NCI-H774 (cell line): ENCODE measurements at places on chromosomes 5 and 9.

GRCh38 chr9:136686794-136687711, at the start of gene AGPAT2:
AGPAT2 (minus strand) TSS chr9:136687457; CDS start chr9:136687357, 100 bp downstream.
- peak; percentile 83 for DNase-seq

- no peak for DNase-seq
Measured at GRCh38 chr9:137965177-137965795, 87.7 kb downstream of the CACNA1B start.

- no peak for DNase-seq
Measured at GRCh38 chr5:156350256-156350655, 23.3 kb downstream of the SGCD start.

DNA sequence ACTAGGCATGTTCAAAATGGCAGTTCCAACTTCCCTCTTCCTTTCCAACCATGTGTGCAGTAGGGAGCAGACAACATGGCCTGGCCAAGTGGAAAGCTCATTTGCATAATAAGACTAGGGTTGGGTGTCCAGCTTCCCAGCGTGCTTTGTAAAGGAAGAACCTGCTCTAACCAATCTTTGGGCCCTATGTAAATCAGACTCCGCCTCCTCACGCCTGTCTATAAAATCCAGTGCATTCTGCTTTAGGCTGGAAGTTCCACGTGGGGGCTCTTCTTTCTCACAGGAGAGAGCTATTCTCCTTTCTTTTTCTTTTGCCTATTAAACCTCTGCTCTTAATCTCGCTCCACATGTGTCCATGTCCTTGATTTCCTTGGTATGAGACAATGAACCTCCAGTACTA, 83.4 kb downstream of the GCNT1 start:
- no peak for DNase-seq

DNA sequence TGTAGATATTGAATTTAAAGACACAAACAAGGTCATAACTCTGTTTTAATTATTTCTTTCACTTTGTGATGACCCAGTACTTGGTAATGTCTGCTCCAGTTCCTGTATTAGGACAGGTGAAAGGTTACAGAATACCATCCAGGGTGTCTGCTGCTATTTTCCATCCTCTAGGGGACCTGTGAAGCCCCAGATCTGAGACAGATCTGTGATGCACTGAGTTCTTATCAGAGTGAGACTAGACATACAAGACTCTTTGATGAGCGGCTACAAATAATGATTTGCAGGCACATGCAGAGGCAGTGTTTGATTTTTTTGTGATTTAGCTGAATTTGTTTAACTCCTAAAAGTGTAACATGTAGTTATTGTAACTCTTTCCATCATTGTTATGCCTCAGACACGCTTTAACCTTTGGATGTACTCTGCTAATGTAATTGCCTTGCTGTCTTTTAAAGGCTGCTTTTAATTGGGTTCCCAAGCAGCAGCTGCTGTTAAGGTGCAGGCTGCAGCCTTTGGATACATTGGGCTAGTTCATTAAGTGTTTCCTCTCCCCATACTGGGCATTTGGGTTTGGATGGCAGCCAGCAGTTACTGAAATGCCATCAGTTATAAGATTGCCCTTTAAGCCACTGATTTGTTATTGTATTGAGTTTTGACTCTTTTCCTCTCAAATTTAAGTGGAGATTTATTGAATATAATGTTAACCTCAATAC, 63.3 kb downstream of the RASGRF2 start:
- DNase-seq: peak; percentile 1

DNA sequence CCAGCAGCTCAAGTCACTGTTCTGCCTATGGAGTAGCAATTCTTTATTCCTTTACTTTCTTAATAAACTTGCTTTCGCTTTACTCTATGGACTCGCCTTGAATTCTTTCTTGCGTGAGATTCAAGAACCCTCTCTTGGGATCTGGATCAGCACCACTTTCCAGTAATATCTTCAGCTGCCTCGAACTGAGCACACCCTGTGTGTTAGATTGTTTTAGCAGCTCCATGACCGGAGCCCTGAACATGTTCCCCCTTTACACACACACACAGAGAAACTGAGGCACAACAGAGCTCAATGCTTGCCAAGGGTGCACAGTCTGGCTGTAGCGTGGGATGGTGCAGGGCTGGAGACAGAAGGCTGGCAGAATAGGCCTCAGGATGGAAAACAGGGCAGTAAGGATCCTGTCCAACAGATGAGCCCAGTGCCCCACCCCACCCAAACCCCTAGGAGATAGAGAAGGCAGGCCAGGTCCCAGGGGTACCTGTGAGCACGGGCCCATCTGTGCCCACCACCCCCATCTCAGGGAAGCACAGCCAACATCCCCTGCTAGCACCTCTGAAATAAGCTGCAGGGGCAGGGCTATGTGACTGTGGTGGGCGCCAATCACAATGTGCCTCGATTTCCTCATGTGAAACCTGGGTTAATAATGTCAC, 27.9 kb downstream of the BICD2 start:
- no peak for DNase-seq

DNA sequence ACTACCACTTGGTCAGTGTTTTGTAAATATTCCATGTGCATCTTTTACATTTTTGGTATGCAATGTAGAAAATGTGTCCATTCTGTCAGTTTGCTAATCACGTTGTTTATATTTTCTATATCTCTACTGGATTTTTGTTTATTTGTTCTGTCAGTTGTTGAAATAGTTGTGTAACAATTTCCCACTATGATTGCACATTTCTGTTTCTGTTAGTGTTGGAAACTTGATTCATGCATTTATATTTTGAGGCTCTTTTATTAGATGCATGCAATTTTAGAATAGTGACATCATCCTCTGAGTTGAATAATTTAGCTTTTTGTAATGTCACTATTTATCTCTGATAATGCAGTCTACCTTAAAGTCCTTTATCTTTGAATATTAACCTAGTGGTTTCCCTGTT, 25.8 kb upstream of the LECT2 start:
- DNase-seq: no peak

- DNase-seq: no peak
Measured at GRCh38 chr5:41526699-41527098, 16.3 kb upstream of the PLCXD3 start.

- no peak for DNase-seq
Measured at GRCh38 chr5:7759951-7760580, 90.9 kb downstream of the CFAP90 start.

DNA sequence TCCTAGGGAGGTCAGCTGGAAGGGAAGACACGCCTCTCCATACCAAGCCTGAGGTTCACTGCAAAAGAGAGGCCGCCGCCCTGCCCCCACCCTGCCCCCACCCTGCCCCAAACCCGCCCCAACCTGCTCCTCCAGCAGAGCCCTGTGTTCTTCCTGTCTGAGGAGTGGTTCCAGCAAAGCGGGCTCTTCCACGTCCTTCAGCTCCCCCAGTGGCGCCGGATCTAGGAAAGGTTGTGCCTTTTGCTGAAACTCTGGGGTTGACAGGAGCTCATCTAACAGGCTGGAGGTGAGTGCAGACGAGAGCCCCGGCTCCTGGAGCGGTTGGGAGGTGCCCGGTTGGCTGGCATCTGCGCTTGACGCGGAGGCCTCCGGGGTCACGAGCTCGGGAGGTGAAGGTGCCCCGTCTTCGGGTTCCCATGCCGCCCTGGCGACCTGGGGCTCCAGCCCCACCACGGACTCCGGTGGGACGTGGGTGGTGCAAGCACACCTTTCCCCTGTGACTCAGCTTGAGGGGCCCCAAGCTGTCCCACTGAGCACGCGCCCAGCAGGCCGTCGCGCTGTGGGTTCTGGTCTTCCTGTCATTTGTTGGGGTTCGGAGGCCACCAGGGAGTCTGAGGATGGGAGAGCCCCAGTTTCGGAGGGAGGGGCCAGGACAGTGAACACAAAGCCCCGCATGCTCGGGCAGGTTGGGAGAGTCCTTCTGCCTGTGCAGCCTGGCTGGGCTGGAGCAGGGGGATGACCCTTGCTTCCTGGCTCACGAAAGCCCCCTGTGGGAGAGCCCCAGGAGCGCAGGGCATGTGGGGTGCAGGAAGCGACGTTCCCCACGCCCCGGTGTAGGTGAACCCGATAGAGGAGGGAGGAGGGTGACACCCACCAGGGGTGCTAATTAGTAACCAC, 1467.1 kb downstream of the FOXD4L5 start:
- no peak for DNase-seq

GRCh38 chr5:59813761-59814536, 79.6 kb downstream of the PDE4D start:
- peak; percentile 71 for DNase-seq

DNA sequence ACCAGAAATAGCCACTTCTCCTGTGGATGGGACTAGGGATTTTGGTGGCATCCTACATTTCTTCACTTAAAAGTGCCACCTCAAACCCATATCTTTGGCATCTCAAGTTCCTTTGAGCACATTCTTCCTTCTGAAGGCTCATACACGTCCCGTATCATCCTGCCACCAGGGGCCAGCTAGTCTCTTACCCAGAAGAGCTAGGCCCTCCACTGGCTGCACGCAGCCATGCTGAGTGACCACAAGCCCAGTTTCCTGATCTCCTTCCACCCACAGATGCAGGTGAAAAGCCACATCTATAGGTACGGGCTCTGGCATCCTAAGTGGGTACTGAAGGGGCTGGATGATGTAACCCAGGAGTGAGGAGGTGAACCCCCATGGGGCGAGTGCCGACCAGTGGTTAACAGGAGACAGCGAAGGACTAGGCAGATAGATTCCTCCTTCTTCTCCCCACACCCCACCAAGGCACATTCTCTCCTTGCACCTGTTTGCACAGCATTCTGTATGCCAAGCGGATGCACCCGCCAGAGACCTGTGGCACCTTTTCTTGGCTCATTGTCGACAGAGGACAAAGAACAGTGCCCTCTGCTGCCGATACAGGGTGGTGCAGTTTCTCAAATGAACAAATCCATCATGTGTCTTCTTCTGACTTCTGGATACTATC, 14.4 kb upstream of the SCGB3A1 start:
- DNase-seq: peak; percentile 17

DNA sequence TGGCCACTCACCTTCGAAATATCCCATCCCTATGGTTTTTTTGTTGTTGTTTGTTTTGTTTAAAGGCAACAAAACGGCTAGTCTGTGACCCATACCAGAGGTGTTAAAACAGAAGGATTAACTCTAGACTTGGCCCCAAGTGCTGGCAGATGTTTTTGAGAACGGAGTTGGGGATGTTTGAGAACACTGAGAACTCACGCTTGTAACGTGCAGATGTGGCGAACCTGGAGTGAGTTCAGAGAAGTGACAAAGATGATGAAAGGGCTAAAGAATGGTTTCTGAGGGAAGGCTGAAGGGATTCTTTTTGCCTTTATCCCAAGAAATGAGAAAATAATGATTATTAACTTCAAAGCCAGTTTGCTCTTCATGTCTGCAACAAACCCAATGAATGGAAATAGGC, 286.5 kb downstream of the ZNF608 start:
- DNase-seq: no peak

DNA sequence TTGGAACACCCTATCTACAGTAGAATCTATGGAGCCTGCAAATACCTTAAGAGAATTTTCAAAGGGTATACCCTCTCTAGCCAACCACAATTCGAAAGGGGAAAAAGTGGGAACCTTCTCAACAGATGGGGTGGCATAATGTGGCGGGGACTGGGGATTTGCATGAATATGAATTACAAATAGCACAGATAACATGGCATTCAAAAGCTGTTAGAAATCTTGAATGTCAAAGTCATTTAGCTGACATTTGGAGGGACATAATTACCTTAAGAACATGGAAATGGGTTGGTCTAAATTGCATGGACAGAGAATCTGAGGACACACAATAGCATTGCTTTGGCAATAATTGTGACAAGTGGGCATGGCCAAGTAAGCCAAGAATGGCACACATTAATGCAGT, 23.2 kb upstream of the TYRP1 start:
- no peak for DNase-seq

DNA sequence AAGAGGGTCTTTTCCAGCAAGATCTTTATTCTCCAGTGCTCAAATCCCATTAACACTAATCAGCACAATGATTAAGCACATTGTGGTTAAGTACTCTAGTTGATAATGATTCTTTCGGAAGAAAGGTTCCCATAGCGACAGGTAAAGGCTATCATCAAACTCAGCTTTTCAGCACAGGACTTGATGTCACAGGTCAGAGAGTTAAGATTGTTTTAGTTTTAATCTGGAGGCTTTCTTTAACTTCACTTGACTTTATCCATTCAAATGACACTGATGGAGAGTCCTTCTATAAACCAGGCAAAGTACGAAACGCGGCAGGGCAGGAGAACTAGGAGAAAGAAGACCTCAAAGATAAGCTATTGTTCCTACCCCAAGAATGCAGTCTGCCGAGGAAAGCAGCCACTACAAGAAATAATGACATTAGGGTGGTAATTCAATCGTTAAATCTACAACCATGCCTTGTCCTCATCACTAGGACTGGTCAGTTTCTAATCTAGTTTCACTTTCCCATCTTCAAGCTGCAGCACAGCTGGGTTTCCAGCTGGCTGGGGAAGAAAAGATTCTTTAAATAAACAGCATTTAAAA, 4.6 kb downstream of the NRG2 start:
- DNase-seq: peak; percentile 34

DNA sequence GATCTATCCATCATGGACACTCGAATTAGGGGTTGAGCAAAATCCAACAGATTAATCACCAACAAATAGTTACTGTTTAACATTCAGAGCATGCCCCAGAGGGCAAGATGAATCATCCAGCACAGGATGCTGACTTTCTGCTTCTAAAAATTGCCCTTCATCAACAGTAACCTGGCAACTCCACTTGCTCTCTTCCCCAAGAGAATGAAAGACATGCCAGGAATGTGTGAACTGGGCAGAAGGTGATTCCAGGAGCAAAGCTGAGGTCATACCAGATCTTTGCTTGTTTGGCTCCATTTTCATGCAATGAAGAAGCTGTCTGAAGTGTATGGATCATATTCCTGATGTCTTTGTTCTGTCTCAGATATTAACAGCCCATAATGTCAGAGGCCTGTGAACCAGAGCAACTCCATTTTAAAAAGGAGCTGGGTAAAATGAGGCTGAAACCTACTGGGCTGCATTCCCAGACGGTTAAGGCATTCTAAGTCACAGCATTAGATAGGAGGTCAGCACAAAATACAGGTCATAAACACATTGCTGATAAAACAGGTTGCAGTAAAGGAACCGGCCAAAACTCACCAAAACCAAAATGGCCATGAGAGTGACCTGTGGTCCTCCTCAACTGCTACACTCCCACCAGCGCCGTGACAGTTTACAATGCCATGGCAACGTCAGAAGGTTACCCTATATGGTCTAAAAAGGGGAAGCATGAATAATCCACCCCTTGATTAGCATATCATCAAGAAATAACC, 2.5 kb upstream of the ZNF367 start:
- DNase-seq: no peak

DNA sequence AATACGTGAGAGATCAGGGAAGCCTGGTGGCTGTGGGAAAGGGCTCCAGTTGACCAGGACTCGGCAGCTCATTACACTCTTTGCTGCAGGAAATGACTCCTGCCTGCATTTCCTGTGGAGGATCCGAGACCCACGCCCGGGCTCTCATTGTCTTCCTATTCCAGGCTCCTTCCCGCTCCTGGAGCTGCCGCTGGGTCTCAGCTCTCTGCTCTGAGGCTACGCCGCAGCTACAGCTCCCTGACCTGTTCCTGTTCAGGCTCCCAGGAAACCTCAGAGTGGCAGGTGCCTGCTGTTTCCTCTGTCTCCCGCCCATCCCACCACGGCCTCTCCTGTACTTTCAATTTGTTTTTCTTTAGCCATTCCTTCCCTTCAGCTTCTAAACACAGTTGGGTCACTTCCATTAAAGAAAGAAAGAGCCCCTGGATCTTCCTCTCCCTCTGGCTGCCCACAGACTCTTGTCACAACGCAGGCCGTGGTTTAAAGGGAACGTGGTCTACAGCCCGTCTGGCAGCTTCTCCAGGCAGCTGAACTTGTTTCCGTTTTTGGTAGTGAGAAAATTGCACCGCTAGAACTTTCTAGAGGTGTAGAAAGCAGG, 71.5 kb downstream of the IL6ST start:
- peak; percentile 3 for DNase-seq

- DNase-seq: no peak
Measured at GRCh38 chr9:97557606-97558095, 56.2 kb downstream of the TMOD1 start.

- peak; percentile 11 for DNase-seq
Measured at GRCh38 chr9:37239224-37239859, 119.0 kb downstream of the ZCCHC7 start.
